ENCODE measurements at places on chromosomes 4 and X. TPM values are rescaled to one million over a fixed set of nuclear protein-coding genes. Genes with fewer than 3 reads are reported as not detected.

DNA sequence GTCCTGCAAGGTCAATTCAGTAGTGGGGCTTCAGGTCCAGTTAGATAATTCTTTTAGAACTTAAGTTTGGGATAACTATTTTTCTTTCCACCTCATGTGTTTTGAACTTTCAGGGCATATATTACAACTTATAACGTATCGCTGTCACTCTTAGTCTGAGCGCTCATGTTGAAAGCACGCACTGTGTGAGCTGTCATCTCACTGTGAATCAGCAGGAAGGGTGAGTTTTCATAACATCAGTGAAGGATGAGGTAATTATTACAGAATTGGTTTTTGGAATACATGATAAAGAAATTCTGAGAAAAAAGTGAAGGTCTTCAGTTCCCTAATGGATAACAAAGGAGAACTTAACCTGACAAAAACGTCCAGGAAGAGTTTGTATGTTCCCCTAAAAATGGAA is 45.1 kb upstream of the SLC4A4 start:
- no peak for DNase-seq

DNA sequence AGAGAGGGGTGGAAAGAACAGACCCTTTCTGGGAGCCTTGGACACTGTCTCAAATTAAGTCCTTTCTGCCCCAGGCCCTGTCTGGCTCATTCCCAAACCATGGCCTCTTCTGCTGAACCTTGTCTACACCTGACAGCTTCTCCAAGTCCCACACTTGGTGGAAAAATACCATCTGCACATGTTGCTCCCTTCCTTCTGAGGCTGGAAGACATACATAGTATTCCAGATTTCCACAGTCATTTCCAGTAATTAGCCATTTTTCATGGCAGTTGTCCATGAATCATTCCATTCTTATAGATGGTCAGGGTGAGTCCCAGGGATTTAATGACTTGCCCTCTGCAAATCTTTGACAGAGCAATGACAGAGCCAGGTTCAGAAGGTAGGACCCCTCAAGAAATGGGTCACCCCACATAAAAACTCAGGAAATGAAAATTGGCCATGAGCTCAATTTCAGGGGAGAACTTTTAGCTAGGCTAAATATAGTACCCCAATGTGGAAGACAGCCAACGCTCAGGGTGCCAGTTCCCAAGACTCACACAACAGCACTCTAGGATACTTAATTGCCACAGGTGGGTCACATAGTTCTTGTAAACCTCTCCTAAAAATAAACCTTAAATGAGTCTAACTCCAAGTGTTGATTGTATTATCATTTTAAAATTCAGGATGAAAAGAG is 16.2 kb upstream of the DAPP1 start:
- no peak for DNase-seq

GRCh38 chrX:119477812-119478232 is 9.6 kb downstream of the SLC25A5 start:
- DNase-seq: no peak

DNA sequence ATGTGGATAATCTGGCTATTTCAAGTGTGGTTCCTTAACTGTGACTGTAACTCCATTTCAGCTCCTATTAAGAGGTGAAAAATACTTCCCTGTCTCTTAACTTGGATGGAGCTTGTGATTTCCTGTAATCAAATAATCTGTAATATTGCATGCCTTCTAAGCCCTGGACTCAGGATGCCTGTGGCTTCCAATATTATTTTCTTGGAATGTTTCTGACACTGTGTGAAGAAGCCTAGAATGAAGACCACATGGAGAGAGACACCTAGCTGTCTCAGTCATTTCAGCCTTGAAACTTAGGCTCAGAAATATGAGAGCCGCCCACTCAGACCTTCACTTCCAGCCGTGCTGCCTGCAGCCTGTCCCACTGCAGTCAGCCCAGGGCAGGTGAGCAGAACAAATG is 544.3 kb downstream of the TRIML1 start:
- no peak for DNase-seq

GRCh38 chr4:164937576-164938270 is 39.7 kb downstream of the TRIM61 start:
- DNase-seq: peak; percentile 7

- peak; percentile 6 for DNase-seq
Measured at GRCh38 chrX:141278306-141278705, 36.0 kb upstream of the SPANXC start.

DNA sequence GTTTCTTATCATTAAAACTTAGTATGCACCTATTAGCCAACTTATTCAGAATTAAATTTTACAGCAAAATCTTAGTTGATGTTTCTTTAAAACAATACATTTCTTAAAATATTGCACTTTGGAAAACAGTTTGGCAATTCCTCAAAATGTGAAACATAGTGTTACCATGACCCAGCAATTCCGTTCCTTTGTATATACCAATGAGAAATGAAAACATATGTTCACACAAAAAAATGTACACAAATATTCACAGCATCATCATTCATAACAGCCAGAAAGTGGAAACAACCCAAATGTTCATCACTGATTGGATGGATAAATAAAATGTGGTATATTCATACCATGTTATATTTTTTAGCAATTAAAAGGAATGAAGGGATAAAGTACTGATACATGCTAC is 50.2 kb downstream of the WDR44 start:
- no peak for DNase-seq

The HSFX3 gene
- total RNA-seq: not detected

The PTCHD1 gene
- not detected for total RNA-seq

All from activated CD8-positive, alpha-beta T cell treated with anti-CD3 and anti-CD28 coated beads for 36 hours (primary cell).